Stimulated activated CD8-positive, alpha-beta memory T cell treated with anti-CD3 and anti-CD28 coated beads, Interleukin-7, amount 100 ng/mL, for 24 hours (primary cell): ENCODE measurements at places on chromosomes 3 and 15.

DNA sequence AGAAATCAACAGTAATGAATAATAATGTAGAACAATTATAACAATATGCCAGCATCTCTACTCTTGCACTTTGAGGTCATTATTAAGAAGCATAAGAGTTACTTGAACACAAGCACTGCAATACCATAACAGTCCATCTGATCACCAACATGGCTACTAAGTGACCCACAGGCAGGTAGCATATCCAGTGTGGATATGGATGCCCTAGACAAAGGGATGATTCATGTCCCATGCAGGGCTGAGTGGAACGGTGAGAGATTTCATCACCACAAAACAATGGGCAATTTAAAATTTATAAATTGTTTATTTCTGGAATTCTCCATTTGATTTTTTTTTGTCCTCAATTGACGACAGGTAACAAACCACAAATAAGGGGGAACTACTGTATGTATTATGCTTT, 107.7 kb upstream of the TSC22D2 start:
- DNase-seq = no peak

DNA sequence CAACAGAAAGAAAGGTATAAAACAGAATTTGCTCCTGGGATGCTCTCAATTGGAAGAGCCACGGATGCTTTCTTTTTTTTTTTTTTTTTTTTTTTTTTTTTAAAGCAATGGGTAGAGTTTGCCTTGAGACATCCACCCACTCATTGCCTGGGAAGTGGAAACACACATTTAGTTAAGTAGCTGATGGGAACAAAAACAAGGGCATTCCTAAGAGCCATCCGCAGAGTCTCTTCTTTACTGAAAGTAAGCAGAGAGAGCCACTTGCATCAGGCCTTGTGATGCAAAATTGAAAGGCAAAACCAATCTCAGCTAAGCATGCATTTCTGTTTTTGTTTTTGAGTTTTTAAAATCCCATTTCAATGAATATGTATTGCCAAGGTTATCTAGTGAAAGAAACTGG, 787.9 kb upstream of the LMCD1 start:
- DNase-seq = no peak

GRCh38 chr3:106510206-106510605, 641.4 kb upstream of the CBLB start:
- no peak for DNase-seq

GRCh38 chr3:193884027-193884426, 251.9 kb upstream of the HES1 start:
- DNase-seq = no peak

DNA sequence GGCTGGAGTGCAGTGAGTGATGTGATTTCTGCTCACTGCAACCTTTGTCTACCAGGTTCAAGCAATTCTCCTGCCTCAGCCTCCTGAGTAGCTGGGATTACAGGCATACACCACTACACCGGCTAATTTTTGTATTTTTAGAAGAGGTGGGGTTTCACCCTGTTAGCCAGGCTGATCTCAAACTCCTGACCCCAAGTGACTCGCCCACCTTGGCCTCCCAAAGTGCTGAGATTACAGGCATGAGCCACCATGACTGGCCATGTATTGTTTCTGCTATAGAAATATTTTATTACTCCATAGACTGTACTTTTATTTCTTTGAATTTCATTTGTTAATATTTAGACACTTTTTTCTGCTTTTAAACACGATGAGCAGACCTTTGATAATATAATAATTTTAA, 60.4 kb downstream of the GTF2E1 start:
- no peak for DNase-seq

- DNase-seq = no peak
These were observed 7.7 kb downstream of the SUCLG2 start for GRCh38 chr3:67646586-67647234.

GRCh38 chr3:11543948-11544387, 99.7 kb downstream of the VGLL4 start:
- no peak for DNase-seq

DNA sequence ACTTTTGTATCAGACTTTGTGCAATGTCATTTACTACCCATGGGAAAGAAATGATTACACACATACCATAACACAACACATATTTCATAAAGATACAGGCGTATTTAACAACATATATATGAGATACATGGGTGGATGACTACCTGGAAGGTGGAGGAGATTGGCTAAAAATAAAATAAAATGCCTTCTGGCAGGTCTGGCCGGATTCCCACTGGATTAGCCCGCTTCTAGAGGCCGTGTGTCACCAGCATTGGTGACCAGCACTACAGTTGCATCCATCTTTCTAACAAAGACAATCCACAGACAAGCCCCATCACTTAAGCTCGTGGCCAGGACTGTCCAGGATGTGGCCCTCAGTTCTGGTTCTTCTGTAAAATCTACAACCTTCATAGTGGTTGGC, 21.0 kb upstream of the SEC22A start:
- no peak for DNase-seq

- DNase-seq = no peak
These were observed 653 bp downstream of the MYO5C start for GRCh38 chr15:52294881-52295420.

DNA sequence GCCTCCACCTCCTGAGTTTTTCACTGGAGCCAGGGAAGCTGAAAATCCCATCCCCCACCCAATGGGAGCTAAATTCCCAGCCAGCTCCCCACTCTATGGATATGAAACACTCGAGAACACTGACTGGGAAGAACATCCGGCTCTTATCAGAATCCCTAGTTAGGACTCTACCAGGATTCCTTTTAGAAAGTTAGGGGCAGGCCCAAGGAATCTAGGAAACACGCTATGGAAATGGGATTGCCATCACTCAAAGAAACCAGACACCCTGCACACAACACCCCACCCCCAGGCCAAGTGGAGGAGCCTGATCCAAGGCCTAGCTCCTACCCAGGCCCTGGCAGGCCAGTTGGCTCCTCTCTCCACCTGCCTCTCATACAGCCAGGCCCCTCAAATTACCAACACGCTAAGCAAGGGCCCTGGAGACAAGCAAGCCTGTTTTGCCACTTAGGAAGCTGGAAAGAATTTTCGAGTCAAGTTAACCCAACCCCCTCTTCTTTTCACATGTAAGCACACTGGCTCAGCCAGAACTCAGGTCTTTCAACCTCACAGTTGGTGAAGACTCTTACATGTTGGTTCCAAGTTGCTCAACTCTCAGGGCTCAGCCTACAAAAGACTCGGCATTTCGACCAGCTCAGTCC, 75.5 kb downstream of the RBPMS2 start:
- DNase-seq = no peak

DNA sequence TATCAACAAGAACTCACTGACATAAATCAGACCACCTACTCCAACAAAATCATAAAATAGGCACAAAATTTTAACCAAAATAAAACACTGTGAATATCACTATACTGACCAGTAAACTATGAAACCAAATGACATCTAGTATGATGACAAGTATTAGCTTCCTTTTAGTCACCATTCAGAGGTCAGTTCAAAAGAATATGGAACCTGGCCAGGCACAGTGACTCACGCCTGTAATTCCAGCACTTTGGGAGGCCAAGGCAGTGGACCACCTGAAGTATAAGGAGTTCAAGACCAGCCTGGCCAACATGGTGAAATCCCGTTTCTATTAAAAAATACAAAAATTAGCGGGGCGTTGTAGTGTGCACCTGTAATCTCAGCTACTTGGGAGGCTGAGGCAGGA, 65.8 kb downstream of the SMARCC1 start:
- no peak for DNase-seq

DNA sequence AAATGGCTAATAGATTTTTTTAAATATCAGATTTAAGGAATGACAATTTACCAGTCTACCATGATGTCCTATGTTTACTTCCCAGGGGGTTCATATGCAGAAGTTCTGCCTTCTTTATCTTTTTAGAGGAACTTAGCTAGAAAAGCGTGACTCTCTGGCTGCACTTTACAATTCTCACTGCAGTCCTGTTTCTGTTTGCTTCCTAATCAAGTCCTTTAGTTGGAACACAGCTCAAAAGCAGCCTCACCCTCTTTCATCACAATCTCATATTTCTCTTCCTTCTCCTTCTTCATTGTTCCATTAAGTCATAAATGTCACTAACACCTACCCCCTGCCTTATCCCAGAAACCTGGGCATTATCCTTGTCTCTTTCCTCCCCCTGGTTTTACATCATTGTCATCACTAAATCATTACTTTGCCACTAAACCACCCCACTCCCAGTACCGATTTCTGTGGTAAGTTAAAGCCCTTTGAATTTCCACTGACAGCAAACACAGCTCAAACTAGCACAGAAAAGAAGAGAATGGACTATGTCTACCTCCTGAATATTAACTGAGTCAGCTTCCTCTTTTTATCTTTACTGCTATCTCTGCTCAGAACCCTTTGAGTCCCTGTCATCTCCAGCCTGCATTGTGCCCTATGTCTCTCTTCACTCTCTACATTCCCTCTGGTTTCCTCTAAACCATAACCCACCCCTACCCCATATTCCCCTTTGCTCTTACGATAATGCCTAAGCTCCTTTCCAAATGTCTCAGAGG, 13.8 kb upstream of the PPP4R2 start:
- DNase-seq = no peak

DNA sequence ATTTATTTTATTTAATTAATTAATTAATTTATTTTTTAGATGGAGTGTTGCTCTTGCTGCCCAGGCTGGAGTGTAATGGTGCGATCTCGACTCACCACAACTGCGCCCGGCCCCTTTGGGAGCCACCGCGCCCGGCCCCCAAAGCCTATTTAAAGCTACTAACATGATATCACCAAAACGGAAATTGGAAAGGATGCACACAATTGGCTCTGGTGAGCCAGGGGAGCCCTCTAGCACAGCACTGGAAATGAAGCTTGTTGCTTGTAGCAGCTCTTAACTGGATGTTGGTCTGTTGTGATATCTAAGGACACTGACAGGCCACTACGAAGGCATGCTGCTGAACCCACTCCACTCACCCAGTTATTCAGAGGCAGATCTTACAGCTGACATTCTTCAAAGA, 104.5 kb downstream of the IGF2BP2 start:
- DNase-seq = no peak

GRCh38 chr3:5035692-5036391, 56.6 kb downstream of the BHLHE40 start:
- DNase-seq = no peak

DNA sequence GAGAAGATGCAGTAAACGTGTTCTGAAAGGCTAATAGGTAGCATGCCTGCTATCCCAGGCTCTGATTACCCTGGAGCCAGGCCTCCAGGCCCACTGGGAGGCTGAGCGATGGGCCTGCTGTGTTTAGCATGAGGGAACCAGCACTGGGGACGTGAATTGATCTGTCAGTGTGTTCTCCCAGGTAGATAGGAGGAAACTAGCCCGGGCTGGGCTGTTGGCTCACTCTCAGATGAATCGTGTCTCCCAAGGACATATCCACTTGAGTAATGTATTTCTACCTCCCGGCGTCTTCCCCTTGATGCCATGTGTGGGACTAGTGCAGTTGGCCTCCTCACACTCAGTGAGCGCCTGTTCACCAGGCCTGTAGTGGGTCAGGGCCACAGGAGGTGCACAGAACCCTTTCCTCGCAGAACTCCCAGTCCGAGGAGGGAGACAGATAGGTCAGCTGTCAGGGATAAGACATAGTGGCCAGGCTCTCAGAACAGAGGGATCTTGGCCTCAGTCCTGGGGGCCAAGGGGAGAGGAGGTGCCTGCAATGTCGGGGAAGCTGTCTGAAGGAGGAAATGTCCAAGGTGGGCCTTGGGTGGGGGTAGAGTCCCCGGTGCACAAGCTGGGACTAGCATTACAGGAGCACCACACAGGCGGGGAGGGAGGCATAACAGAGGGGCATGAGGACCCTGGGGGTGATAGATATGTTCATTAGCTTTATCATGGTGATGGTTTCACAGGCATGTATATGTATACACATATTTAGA, 111.7 kb downstream of the DNAJB8 start:
- DNase-seq = no peak

DNA sequence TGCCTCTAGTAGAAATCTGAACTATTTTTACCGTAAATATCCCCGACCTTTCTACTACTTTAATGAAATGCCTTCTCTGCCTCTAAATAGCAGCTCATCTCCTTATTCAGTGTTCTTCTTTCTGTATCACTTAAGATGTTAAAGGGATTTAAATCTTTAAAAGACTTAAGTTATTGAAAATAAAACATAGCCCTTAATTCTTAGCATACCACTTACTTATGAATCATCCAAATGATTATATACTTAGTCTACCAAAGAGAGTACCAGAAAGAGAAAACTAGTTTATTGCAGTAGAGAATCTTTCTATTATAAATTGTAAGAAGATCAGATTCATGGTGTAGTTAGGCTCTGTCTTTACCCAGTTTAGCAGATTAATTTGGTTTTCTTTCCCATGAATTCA, 802.0 kb downstream of the TBL1XR1 start:
- no peak for DNase-seq

- DNase-seq = no peak
These were observed 33.6 kb downstream of the ABTB1 start for GRCh38 chr3:127706312-127706711.

DNA sequence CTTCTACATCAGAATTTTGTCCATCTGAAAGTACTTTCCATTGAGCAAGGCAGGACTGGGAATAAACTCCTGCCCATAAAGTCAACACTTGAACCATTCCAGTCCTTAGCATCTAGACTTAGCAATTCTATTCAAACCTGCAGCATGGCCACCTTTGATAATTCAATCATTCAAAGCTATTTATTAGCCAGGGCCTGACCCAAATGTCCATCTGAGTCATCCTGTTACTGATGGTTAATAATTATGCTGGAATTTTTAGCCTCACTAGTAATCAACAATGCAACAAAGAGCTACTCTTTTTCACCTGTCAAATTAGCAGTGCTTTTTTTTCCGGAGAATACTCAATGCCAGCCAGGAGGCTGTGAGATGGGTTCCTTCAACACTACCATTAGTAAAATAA, 72.7 kb upstream of the SNRK start:
- DNase-seq = no peak

GRCh38 chr3:13547591-13548371, 1.1 kb upstream of the FBLN2 start:
- DNase-seq = no peak

DNA sequence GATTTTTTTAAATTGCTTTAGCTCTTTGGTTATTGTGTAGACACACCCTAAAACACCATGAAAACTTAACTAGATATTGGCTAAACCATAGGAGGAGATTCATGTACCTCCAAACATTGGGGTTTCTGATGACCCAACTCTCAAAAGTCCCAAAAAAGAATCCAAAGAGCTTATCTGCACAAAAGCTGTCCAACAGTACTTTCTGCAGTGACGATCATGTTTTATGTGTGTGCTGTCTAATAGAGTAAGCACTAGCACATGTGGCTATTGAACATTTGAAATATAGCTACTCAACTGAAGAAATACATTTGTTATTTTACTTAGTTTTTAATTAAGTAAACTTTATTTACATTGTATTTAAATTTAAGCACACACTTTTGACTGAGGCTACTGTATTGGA, 818.2 kb upstream of the LMCD1 start:
- no peak for DNase-seq

DNA sequence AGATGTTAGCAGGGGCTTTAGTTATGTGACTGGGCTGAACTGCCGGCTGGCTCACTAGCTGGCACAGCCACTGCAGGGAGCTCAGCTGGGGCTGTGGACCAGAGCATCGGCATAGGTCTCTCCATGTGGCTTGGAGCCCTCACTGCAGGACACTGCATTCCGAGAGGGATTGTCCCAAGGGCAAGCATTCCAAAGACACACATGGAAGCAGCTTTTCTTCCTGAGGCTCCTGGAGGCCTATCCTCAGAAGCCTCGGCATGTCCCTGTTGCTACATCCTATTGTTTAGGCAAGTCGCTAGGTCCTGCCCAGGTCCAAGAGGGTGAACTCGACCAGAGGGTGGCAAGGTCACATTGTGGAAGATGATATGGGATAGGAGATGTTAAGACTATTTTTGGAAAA, 209.8 kb downstream of the PLCL2 start:
- no peak for DNase-seq

- DNase-seq = no peak
These were observed 108.3 kb upstream of the FRMD4B start for GRCh38 chr3:69494185-69494584.
